Fibroblast of skin of scalp (primary cell): ENCODE measurements at places on chromosomes 3 and 15.

GRCh38 chr3:114958930-114959329 is 188.2 kb downstream of the ZBTB20 start:
- no peak for DNase-seq

- no peak for DNase-seq
These were observed 305.0 kb upstream of the TPM1 start for GRCh38 chr15:62737551-62737950.

DNA sequence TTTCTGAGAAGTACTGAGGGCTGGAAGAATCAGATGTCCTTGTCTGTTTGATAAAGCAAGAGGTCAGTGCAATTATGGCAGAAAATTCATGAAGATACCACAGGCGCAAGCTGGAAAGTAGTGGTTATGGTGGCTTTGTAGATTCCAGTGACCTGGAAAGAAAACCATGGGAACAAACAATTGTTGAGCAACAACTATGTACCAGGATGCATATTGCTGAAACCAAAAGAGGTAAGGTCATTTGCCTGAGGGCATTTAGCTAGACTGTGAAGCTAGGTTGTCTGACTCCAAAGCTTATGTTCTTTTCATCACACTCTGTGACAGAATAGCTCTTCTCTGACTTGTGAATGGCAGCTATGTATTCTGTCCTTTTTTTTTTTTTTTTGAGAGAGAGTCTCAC is 74.0 kb downstream of the B3GALNT1 start:
- DNase-seq: no peak

- no peak for DNase-seq
These were observed 569 bp downstream of the TMEM266 start for GRCh38 chr15:76060118-76060989.

DNA sequence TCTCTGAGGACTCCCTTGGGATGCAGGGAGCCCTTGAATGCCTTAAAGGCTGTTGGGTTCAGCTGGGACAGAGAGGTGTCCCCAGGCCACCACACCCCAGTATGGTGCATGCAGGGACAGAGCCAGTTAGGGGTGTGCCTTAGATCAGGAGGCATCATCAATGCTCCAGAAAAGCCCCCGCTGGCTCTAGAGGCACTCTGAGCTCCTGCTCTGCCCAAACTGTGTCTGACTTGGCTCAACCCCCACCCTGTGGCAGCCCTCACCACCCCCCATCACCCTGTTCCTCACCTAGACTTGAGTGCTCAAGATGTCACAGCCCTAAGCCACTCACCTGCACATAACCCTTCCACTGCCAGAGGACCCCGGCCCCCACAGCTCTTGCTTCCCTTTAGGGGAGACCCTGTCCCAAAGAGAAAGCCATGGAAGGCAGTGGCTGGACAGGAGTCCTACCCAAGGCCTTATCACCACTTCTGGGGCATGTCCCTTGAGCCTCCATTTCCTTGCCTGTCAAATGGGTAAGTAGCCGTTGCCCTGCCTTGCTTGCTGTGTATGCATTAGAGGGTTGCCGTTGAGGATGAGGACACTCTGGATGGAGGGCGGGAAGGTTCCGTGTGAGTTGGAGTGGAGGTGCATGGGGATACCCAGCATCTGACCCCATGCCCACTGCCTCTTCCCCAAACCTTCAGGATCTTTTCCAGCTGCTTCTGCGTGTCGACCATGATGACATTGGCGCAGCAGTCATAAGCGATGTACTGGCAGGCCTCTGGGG is 41.4 kb downstream of the ACSBG1 start:
- no peak for DNase-seq

GRCh38 chr3:149634573-149634972 is 23.3 kb downstream of the WWTR1 start:
- no peak for DNase-seq

DNA sequence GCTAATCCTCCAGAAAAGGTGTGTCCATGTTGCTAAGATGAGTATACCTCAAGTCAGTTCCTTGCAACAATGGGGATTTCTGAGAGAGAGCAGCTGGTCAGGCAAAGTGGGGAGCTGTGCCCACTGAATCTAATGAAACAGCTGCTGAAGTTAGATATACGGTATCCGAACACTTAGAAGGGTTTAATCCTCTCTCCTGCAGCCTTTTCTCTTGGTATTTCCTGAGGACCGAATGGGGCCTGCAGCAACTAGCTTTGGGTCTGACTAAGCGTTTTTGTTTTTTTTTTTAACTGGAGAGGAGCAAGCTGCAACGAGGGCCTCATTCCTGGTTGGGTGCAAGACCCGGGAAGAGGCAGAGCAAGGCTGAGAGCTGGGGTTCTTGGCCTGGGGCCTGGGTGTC is 37.6 kb upstream of the BNC1 start:
- DNase-seq: peak; percentile 69

DNA sequence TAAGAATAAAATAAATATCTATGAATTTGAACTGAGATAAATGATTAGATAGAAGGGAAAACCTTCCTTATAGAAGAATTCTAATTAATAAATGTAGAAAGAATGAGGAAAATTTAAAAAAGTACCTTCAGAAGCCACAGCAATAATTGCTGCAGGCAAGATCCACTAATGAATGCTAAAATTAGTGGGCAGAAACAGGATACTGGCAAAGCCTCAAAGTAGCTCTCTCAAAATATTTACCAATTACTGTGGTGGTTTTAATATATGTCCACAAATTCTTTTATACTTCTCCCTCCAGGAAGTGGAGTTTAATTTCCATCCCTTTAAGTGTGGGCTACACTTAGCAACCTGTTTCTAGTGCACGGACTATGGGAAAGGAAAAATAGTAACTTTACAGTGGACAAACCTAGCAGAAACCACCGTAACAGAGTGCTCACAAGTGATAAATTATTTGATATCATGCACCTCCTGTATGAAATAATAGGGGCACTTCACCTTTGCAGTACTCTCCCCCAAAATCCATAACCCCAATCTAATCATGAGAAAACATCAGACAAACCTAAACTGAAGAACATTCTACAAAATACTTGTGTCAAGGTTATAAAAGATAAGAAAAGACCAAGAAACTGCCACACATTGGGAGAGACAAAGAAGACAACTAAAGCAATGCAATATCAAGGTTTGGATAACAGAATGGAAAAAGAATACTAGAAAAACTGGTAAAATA is 6.8 kb downstream of the PEAK1 start:
- DNase-seq: no peak

- DNase-seq: peak; percentile 67
These were observed 1.5 kb downstream of the ZIC1 start for GRCh38 chr3:147410526-147411237.

- DNase-seq: no peak
These were observed 94.6 kb upstream of the HERC1 start for GRCh38 chr15:63928185-63928842.

GRCh38 chr3:45950686-45951600 is 7.7 kb downstream of the CXCR6 start:
- no peak for DNase-seq

DNA sequence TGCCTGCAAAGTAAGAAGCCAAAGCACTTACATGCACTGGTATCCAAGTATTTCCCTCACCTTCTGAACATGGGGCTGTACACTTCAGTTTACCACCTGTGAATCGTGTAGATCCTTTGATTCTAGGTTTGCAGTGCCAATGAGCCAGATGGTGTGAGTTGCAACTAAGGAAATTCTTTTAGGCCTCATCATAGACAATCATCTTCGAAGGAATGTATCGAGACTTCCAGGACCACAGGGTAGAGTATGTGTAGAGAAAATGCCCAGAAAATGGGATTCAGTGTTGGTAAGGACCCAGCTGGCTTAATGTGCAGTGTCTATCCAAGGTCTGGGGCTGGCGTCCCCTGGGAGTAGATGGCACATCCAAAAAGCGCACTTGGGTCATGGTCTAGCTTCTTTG is 323.2 kb upstream of the TPM1 start:
- peak; percentile 50 for DNase-seq

DNA sequence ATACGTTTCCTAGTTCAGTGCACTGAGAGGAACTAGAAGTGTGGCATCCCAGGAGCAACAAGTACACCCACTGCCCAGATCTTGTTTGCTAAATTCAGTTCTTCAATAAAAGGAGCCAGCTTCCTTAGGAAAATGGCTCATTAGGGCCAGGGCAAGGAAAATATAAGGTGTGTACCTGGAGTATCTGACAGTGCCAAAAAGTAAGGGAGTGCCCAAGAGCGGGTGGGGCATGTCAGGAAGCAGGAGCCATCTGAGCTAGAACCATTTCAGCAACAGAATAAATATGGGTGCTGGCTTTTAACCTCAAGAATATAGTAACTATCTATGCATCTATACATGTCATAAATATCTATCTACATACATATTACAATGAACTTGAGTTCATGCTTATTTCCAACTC is 44.1 kb downstream of the SLC41A3 start:
- no peak for DNase-seq

DNA sequence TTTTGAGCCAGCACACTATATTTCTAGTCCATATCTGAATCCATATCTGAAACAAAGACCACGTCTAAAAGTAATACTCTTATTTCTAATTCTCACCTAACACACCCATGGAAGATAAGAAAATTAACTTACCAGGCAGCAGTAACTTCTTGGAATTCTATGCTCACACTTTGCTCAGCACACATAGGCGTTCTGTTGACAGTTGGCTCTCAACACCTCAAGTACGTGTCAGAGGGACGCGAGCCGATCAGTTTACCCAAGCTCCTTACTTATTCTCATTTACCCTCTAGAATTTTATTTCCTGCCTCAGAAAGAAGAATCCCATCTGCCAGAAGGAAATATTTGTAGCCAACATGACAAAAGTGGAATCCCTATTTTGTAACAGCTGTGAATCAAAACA is 911.9 kb downstream of the FHIT start:
- DNase-seq: no peak

- no peak for DNase-seq
These were observed 45.8 kb upstream of the CCDC174 start for GRCh38 chr3:14605744-14606143.

- DNase-seq: no peak
These were observed 74.7 kb upstream of the ZNF385D start for GRCh38 chr3:21825684-21826083.

GRCh38 chr3:161401389-161401788 is 30.1 kb upstream of the SPTSSB start:
- no peak for DNase-seq

DNA sequence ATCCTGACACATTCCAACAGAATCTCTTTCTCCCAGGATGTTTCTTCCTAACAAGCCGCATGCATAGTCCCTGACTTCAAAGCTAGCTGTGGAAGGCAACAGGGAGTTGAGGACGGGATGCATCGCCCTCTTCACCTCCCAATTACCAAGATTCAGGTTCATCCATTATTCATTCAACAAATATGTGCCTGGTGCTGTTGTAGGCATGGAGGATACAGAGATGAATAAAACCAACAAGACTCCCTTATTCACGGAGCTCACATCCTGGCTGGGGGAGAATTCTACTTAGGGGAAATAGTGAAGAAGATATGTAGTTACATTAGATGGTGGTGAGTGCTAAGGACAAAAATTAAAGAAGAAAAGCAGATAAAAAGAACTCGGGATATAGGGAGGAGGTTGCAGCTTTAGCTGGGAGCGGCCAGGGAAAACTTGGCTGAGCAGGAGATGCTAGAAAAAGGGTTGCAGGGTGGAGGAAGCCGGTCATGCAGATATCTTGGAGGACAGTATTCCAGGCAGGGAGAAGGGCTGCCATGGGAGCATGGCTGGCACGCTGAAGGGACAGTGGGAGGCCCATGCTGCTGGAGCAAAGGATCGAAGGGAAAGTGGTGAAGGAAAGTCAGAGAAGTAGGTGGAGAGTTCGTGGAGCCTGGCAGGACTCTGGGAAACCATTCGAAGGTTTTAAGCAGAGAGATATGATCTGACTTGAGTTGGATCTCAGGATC is 5.0 kb downstream of the ITGB5 start:
- DNase-seq: no peak

DNA sequence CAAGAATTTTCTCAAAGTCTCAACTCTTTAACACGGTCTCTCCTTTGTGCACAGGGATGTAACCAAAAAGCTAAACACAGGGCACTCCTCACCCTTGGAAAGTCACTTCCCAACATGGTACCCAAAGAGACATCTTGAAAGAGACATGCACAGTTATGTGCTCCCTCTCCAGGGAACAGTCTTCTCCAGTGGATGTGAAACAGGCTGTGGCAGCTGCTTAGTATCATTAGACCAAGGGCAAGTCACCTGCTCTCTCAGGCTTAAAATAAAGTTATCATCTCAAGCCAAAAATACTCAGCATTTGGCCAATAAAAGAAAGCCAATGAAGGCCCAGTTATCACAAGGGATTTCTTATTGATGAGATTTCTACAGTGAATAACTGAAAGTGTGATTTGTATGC is 128.3 kb downstream of the WDR76 start:
- DNase-seq: no peak

DNA sequence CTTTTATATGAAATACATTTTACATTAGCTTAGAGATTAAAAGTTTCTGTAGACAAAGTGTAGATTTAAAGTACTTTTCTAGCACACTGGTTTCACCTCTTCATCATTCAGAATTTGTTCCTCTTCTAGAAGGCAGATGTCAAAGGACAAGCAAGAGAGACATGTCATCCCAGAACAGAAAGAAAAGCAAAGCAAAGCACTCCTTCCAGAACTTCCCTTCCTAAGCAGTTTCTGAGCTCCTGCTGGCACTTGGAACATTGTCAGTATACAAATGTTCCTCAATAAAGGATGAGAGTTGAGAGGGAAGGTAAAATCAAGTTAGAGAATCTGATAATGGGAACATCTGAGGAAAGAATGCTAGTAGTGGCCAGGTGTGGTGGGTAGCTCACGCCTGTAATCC is 26.2 kb downstream of the TMOD3 start:
- DNase-seq: no peak

DNA sequence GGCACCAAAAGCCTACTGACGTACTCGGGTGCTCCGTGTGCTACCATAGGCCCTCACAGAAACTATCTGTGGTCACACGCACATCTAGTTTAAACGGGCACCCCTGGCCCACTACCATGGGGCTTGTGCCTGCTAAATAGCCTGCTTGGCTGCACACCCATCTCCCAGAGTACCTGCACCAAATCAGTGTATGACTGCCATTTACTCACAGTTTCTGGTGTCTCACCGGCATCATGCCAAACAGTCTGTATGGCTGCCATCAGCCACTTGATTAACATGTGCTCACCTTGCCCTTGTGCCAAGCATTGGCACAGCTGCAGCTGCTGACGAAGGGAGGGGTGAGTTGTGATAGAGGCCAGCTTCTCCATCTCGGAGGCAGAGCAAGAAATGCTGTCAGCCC is 232.7 kb downstream of the IGSF11 start:
- DNase-seq: no peak

DNA sequence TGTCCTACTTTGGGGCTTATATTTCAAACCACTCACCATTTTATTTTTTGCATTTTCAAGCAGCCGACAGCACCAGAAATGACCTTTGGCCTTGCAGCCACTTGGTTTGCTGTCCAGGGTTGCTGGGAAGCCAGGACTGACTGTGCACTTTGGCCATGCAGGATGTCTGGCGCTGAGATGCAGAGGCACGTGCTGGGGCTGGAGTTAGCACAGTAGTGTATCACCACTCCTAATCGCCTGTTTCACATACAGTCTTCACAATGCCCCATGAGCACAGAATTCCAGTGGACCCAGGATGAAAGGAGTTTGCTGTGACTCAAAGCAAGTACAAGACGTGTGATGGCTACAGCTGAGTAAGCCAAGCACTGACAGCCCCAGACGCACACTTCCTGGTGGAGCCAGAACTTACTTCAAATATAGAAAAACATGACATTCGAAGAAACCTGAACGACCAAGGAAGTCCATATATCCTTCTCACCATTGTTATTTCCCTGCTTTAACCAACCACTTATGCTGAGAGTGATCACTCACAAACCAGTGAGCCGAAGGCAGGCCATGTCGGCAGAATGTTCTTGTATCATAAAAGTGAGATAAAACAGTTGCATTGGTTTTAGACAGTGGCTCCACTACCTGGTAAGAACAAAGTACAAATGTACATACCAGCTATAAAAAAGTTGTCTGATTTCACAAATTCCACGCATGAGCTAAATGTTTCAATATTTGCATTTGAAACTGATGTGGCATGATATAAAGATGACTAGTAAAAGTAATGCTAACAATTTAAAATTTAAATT is 16.0 kb downstream of the OCA2 start:
- DNase-seq: no peak
